ENCODE measurements at places on chromosomes 7 and 10.

GRCh38 chr10:55495555-55495954 lies 694.5 kb upstream of the PCDH15 start:
- no peak for DNase-seq

- DNase-seq: no peak
These were observed 122.8 kb downstream of the C10orf105 start for GRCh38 chr10:71596759-71597158.

DNA sequence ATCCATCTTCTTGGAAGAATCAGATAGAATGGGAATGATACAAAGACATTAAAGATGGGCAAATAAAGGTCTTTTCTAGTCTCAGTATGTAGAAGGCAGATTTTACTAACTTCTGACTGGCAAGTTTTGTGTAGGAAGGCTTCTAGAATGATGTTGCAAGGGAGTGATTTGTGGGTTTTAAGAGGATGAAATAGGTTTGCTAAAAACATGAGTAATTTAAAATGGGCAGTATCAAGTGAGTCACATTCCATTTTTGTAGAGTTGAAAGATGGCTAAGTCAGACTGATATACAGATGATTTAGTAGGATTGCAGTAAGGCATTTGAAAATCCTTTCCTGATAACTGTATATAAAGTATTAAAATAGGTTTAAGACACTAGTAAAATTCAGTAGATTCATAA lies 777.4 kb downstream of the SORCS1 start:
- DNase-seq: no peak

DNA sequence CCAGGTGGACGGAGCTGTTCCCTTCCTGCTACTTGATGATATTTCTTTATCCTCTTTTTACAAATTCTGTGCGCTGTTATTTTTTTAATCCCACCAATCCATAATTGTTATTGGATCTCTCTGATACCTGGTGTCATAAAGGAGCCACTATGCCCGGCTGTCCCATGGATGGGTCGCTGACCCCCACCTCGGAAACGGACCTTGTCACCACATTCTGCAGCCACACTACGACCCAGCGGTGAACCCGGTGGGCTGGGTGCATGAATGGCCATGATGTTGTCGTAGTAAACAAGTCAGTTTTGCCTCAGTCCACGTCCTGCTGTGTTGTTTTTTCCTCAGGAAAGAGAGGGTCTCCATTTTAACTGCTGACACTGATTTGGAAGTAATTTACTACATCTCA lies 112.2 kb downstream of the PKD1L1 start:
- no peak for DNase-seq

DNA sequence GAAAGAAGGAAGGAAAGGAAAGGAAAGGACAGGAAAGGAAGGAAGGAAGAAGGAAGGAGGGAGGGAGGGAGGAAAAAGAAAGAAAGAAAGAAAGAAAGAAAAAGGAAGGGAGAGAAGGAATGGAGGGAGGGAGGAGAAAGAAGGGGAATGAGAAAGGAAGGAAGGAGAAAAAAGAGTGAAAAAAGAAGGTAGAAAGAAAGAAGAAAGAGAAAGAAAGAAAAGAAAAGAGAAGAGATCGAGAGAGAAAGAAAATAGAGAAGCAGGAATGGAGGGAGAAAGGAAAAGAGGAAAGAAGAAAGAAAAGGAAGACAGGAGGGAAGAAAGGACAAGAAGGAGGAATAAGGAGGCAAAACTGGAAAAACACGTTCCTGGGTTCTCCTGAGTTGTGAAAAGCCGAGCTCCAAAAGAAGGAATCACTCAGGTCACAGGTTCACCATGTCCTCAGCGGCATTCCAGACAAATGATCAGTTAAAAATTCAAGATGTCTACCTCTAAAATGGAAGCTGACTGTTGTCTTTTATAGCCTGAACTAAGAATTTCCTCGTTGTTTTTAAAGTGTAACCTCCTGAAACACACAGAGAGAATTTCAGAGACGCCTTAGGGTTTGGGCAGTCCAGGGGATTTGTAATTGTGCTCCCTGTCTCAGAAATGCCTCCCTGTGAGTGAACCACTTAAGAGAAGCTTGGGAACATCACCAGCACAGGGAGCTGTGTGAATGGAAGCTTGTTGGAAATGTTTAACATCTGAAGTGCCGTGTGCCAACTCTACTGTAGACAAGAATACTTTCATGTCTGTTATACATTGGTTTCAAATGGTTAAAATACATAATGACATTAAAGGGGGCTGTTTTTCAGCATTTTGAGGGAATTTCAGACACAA lies 80.7 kb downstream of the INHBA start:
- no peak for DNase-seq

GRCh38 chr7:47485640-47486435 lies 96.1 kb downstream of the TNS3 start:
- no peak for DNase-seq

DNA sequence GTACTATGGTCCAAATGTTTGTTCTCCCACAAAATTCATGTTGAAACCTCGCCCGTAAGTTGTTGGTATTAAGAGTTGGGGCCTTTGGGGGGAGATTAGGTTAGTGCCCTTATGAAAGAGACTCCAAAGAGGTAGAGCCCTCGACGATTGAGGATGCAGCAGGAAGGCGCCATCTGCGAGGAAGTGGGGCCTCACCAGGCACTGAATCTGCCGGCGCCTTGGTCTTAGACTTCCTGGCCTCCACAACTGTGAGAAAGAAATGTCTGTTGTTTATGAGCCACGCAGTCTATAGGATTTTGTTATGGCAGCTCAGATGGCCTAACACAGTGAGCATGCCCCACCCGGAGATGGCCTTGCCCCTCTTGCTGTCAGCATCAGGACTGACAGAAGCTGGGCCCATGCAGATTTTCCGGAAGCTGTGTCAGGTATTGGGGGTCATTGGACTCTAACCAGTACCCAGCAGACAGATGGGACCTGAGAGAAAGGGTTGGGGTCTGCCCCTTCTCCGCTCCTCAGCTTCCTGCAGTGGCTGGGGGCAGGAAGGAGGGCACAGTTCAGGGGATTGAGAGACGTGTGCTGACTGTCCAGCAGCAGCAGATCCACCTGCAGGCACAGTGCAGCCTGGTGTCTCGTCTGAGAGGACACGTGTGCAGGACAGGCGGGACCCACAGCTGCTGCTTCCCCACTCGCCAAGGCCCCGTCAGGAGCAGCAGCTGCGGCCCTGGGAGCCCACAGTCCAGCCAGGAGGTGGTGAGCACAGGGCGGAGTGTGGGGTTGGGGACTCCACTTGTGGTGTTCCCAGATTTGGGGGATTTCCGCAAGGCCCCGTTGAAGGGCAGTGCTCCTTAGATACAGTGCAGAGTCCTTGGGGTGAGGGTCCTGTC lies 47.8 kb downstream of the MGMT start:
- no peak for DNase-seq

DNA sequence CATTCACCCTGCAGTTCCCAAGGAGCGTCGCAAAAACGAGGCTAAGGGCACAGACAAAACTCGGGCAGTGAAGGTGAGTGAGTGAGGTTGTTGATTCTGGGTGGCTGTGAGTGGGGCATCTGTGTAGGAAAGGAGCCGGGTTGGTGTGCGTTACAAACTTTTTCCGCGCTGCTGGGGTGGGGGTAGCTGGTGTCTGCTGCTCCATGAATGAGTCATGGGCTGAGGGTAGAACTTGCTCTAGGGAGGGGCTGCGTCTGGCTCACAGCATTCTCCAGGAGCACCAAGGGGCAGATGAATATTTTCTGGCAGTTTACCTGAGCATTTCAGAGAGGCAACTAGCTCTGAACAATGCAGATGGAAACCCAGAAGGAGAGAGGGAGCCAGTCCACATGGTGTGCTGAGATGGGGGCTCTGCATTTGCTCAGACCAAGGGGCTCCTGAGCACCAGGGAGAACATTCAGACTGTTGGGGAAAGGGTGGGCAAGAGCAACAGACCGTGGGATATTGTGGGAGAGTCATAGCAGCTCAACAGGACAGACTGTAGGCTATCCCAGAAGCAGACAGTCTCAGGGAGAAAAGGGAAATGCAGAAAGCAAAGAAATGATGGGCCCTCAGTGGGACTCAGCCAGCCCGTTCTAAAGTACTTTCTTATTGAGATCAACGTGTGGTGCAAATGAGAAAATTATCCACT lies 18.8 kb downstream of the NOBOX start:
- no peak for DNase-seq

GRCh38 chr7:141290973-141291372 lies 217.1 kb downstream of the TMEM178B start:
- no peak for DNase-seq

GRCh38 chr7:116810267-116811116 lies 51.9 kb upstream of the CAPZA2 start:
- no peak for DNase-seq

DNA sequence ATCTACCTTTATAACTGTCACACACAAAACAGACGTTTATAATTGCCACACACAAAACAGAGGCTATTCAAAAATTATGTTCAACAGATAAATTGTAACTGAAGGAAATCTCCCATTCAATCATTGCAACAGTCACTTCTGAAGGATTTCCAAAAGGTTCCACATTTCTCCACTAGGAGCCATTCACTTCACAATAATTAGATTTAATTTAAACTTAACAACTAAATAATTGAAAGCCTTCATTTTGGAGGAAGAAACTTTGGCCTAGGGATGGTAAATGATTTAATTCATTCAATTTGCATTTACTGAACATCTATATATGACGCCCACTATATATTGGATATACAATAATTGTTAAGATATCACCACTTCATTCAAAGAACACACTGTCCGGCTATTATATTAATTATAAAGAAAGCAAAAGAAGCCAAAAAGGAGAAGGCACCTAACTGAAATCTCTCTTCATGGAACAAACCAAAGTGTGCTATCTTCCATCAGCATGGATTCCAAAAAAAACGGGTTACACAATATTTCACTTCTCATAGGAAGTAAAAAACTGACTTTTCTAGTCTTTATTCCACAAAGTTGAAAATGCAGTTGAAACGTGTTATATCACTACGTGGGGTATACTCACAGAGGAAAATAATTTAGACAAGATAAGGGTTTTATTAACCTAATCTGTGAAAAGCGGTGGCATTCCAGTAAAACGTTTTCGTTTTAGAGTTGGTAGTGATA lies 1.7 kb downstream of the ATAD1 start:
- DNase-seq: no peak

DNA sequence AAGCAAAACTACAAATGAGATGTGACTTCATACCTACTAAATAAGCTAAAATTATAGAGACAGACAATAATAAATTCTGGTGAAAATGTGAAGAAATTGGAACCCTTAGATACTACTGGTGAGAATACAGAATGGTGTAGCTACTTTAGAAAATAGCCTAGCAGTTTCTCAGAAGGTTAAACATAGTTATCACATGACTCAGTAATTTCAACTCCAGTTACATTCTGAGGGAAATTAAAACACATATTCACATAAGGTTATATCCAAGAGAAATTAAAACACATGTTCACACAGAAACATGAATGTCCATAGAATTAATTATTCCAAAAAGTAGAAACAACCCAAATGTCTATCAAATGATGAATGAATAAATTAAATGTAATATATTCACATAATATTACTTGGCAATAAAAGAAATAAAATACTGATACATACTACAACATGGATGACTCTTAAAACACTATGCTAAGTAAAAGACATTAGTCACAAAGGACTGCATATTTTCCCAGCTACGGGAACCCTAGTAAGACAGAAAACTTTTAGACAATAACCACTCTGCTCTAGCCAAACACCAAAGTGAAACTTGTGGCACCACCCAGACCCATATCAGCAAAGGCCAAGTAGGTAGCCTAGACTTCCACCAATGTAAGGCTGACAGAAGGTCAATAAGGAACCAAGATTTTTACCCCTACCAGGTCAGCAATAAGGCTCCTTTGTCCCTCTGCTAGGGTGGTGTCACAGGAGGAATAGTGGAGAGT lies 25.1 kb downstream of the SLC25A40 start:
- no peak for DNase-seq

DNA sequence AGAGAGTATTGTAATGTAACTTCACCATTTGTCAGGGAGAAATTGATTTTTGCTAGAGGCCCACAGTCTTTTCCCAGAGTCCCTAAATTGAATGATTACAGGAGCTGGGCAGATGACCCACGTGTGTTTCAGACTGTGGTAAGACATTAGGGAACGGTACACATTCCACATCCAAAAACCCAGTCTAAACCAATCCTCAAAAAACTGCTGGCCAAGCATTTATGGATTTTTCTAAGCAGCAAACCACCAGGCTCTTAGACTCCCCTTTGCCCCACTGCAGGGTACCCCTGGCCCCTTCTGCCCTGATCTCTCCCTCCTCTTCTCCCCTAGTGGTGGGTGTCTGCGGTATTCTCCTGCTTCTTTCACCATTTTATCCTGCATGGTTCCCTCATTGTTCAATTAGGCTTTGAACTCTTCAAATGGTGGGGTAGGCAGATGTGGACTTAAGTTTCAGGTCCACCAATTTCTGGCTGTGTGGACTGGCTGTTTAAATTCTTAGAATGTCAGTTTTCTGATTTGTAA lies 135.5 kb upstream of the SORCS3 start:
- DNase-seq: no peak

DNA sequence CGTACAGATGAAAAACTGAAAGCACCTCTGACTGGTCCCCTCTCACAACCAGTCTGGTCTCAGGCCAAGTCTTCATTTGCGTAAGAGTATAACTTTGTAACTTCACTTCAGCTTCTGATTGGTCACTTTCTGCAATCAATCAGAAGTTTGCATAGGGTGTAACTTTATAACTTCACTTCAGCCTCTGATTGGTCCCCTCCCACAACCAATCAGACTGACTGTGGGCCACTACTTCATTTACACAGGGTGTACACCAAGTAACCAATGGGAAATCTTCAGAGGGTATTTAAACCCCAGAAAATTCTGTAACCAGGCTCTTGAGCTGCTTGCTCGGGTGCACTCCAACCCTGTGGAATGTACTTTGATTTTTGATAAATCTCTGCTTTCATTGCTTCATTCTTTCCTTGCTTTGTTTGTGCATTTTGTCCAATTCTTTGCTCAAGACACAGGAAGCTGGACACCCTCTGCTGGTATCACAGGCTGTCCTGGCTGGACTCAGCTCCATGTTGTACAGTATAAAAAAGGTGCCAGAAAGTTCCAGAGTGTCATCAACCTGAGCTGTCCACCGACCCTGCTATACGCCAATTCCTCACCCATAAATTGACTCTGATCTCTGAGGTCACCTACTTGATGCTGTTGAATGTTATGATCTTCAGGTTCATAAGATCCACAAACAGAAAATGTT lies 74.5 kb downstream of the COBL start:
- DNase-seq: no peak

GRCh38 chr10:31064348-31064747 lies 32.7 kb upstream of the ZNF438 start:
- DNase-seq: no peak

DNA sequence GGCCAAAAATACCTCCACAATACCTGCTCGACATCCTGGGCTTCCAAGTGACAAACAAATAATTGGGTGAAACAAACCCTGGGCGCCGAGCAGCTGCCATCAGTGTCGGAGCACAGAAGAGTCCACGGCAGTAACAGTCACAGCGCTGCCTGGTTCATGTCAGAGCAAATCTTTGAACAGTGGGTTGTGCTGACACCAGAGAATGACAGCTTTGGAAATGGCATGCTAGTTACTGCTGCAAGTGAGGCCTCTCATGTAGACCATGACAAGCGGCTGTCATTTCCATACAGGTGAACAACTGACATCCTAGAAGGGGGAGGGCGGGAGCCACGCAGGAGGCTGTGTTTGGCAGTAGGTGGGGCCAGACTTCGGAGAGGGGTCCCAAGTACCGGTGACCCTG lies 420.5 kb upstream of the GALNT17 start:
- DNase-seq: no peak

- peak; percentile 32 for DNase-seq
These were observed 71.3 kb downstream of the OSBPL3 start for GRCh38 chr7:24908727-24909126.
